ENCODE measurements at places on chromosomes 4 and X.
A peak's percentile ranks its signal among the peaks of the same experiment; 100 is the strongest.

GRCh38 chr4:89257376-89257775, 50.2 kb downstream of the GPRIN3 start:
- no peak for DNase-seq

- DNase-seq: no peak
Measured at GRCh38 chrX:121333942-121334341, 286.5 kb downstream of the GLUD2 start.

GRCh38 chr4:185916683-185917082, 104.7 kb upstream of the SORBS2 start:
- DNase-seq: no peak

GRCh38 chr4:37728064-37728463, 41.9 kb upstream of the RELL1 start:
- no peak for DNase-seq

DNA sequence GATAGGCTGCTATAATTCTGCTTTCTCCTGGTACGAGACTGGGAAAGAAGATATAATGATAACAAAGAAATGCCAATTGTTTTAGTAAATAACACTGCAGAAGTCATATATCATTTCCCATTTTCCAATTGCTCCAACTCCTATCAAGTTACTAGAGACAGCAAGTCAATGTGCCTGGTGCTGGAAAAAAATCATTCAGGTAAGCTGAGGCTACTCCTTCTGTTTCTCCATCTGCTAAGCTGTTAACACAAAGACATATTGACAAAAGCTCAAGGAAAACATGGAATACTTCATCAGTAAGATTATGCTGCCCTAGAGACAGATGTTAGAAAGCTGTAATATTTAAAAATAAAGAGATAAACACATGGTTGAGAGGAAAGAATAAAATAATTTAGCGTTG, 10.0 kb downstream of the NAA11 start:
- DNase-seq: no peak

DNA sequence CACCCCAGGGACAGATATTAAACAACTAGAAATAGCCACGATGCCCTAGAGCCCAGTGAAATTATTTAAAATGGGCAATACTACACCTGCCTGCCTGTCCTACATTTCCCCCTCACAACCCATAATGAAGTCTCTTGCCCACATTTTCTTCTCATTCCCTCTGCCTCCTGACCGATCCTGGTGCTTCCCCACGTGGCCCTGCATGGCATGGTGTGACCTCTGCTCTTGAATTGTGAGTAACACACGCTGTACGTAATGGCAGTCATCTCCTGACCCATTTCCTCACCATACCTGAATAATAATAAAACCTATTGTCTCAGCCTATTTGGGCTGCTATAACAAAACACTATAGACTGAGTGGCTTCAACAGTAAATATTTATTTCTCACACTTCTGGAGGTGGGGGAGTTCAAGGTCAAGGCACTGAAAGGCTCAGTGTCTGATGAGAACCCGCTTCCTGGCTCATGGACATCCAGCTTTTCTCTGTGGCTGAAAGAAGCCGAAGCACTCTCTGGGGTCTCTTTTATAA, 77.0 kb upstream of the ENPP6 start:
- DNase-seq: no peak

- peak; percentile 38 for DNase-seq
Measured at GRCh38 chr4:37392521-37393255, 148.1 kb downstream of the NWD2 start.

DNA sequence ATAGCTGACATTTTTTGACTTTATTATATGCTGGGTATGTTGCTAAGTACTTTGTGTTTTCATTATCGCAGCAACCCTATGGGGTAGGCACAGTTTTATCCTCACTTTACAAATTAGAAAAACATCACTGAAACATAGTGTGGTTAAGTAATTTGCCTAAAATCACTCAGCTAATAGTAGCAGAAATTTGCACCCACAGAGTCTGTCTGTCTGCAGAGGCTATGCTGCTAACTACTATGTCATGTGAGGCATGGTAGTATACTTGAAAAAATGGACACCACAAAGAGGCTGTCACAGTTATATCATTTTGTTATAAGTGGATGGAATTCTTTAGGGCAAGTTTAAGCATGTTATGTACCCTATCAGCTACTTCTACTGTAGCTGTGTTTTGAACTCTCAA, 69.0 kb downstream of the STAG2 start:
- DNase-seq: no peak

GRCh38 chr4:165631208-165631894, 241.7 kb upstream of the TLL1 start:
- DNase-seq: no peak

GRCh38 chr4:159505266-159505975, 402.5 kb downstream of the RAPGEF2 start:
- DNase-seq: no peak

DNA sequence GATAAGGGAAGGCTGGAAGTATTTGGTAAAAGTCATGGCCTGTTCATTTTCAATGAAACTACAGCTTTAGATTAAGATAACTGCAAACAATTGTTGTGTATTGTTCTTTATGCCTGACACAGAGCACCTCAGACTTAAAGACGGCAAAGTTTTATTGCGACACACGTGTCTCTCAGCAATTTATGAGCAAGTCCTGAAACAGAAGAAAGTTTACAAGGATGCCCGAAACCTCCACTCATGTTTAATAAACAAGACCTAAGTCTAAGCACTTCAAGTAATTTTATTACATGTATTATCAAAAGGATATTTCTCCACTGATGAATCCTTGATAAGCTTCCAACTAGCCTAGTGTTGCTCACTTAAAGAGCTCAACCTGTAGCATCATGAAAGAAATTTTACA, 51.0 kb downstream of the DHX15 start:
- DNase-seq: no peak

DNA sequence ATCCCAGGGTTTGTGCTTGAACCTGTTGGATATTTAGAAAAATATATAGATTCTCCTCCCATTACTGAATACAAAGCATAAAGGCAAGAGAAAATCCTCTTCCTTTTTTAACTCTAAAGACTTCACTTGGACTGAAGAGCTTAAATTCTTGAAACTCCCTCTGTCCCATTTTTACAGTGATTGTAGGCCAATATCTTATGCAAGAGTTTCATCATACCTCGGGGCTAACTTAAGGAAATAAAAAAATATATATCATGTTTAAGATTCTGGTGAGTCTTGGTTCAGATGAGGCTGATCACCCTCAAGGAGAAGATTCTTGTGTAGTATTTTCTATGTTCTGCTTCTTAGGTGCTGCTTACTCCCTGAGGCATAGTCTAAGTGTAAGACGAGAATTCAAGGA, 1449.6 kb downstream of the C4orf33 start:
- DNase-seq: no peak

DNA sequence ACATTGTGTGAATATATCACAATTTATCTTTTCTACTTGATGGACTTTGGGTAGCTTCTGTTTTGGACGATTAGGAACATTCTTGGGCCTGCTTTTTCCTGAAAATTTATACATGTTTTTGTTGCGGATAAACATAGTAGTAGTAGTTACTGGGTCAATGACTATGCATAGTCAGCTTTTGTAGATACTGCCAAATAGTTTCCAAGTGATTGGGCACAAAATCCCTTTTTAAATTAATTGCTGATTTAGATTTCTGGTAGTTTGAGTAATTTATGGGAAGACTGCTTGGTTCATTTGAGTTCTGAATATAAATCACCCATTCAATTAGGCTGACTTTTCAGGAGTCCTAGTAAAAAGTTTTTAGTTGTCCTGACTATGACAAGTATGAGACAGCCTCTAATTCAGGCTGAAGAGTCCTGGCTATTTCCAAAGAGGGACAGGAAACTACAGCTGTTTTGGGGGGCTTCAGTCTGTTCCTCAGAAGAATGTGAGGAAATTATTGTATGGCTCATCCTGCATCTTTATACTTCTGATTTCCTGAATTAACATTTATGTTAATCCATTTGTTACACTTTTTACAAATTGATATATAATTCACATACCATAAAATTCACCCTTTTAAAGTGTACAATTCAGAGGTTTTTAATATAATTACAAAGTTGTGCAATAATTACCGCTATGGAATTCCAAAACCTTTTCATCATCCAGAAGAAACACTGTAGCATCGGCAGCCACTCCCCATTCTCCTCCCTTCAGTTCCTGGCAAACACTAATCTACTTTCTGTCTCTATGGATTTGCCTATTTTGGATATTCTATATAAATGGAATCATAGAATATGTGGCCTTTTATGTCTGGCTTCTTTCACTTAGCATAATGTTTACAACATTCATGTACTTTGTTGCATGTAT, 14.2 kb downstream of the LRP2BP start:
- no peak for DNase-seq

GRCh38 chrX:111259559-111259958, 10.7 kb downstream of the CAPN6 start:
- DNase-seq: no peak

- peak; percentile 3 for DNase-seq
Measured at GRCh38 chrX:25858273-25858880, 279.8 kb upstream of the MAGEB18 start.

DNA sequence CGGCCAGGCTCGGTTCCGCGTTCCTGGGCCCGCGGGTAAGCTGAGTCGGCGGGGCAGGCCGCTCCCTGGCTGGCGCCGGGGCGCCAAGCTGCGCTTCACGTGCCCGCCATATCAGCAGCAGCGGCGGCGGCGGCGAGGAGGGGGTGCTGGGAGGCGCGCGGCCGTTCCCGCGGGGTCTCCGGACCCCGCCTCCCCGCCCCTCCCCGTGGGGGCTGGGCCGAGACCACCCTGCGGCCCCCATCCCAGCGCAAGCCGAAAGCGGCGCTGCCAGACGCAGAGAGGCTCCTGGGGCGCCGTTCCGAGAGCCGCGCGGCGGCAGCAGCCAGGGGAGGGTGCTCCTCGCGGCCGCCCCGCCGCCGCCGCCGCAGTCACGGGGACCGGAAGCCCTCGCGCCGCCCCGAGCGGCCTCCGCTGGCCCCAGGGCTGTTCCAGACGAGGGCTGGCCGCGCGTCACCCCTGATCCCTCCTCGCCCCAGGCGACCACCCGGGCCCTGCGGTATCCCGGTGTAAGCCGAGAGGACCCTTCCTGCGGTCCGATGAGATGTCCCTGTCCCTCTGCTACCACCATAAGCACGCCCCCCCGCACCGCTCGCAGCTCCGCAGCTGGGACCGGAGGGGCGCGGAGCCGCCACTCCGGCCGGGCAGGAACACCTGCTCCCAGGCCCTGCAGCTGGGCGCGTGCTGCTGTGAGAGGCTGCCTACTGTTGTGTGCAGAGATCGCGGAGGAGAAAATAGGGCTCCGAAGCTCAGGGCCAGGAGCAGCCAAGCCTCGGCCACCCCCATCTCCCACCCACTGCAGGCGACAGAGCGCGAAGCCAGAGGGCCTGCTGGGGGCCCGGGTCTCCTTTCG, 7.5 kb upstream of the BCOR start:
- no peak for DNase-seq

- no peak for DNase-seq
Measured at GRCh38 chr4:117621673-117622072, 412.6 kb upstream of the NDST3 start.

GRCh38 chr4:113109106-113109718, 59.8 kb downstream of the ANK2 start:
- no peak for DNase-seq

DNA sequence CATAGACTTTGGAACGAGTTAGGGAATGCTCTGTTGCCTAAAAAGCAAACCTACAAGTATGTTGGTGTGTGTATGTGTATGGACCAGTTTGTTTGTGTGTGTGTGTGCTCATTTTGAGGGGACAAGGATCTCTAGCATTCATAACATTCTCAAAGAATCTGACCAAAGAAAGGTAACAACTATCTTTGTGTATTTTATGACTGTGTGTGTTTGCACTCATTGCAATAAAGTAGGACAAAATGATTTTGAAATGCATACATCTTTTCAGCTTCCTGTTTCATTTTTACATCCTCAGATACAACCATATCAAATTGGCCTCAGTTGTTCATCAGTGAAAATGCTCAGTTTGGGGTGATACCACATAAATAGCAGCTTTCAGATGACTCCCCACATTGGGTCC, 8.3 kb upstream of the XK start:
- DNase-seq: no peak

- no peak for DNase-seq
Measured at GRCh38 chr4:11183356-11183740, 245.3 kb downstream of the HS3ST1 start.

DNA sequence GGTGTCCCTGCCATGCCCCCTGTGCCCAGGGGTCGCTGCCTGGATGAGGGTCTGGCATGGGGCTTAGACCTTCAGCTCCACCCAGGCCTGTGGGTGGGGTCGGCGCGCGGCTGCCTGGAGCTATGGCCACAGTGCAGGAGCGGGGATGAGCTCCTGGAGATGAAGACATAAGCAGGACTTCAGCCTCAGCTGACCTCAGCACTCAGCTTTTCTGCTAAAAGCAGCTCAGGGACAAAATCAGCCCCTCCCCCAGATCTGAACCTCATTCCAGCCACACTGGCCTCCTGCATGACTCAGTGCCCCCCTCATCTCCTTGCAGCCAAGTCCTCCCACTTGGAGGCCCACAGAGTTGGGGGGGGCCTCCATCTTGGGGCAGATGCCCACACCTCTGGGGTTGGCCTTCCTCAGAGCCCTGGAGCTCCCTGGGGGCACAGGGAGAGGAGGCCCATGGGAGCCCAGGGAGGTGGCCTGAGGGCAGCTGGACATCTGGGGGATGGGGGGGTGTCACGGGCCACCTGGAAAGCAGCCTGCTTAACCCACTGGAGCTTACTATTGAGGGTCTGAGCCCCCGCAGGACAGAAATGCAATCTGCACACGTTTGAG, 19.4 kb upstream of the CPLX1 start:
- DNase-seq: no peak

GRCh38 chr4:168920441-168921065, 89.5 kb downstream of the CBR4 start:
- DNase-seq: no peak

- no peak for DNase-seq
Measured at GRCh38 chrX:3962511-3963311, 249.3 kb upstream of the PRKX start.

GRCh38 chr4:58807843-58808615, 1697.8 kb upstream of the IGFBP7 start:
- DNase-seq: no peak

- no peak for DNase-seq
Measured at GRCh38 chrX:13495232-13495631, 74.2 kb upstream of the EGFL6 start.

- DNase-seq: no peak
Measured at GRCh38 chr4:160143574-160143973, 1040.7 kb downstream of the RAPGEF2 start.

DNA sequence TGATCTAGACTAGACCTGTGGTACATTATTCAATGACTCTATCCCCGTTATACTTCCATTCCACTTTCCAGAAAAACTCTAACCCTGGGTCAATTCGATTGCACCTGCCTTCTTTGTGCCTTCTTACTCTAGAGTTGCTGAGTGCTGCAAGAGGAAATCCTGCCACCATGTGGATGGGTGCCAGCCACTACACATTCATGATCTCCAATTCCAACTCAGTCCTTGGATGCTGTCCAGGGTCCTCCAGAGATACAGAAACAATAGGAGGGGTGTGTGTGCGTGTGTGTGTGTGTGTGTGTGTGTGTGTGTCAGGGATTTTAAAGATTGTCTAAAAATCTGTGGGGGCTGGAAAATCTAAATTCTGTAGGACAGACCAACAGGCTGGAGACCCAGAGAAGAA, 42.9 kb upstream of the INTS6L start:
- DNase-seq: peak; percentile 10
